Tibial nerve (tissue), 4 donors: ENCODE measurements at places on chromosomes 4 and X. TPM values are rescaled to one million over a fixed set of nuclear protein-coding genes. Genes with fewer than 3 reads are reported as not detected.

DNA sequence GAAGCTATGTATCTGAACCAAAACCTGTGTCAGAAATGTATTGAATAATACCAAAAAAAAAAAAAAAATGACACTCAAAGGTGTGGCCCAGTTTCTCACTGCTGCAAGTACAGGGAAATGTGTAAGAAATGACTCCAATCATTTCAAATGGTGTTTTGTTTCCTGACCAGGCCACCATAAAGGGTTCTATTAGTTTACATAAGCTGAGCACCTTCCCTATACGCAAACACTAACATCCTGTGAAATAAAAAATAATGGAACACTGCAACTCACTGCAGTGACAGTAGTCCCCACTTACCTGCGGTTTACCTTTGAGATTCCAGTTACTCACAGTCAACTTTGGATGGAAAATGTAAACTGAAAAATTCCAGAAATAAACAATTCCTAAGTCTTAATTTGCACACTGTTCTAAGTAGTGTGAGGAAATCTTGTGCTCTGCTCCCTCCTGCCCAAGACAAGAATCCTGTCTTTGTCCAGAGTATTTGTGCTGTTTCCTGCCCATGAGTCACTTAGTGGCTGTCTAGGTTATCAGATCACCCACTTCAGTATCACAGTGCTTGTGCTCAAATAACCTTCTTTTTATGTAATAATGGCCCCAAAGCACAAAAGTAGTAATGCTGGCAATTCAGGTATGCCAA lies 265.3 kb downstream of the RCHY1 start:
- H3K4me1 ChIP-seq: no peaks in the 10 kb centered on the region
- no peak overlapping the region for H3K27ac ChIP-seq
- no peaks in the 10 kb centered on the region for H3K36me3 ChIP-seq
- DNase-seq: no peak

DNA sequence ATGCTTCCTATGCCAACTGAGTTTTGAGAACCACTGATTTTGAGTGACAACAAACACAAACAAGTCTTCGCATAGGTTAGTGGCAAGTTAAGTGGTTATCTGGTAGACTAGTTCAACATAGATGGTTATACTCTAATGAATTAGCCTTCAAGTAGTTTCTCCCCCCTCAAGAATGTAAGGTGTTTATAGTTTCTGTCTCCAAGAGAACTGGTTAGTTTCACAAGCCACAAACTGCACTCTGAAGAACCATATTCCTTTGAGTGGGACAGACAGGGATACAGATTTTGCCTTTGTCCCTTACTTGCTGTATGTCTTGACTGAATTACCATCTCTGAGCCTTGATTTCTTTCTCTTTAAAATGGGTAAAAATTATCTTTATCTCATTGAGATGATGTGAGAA lies 41.5 kb downstream of the PASD1 start:
- no peaks in the 10 kb centered on the region for H3K27me3 ChIP-seq
- H3K4me1 ChIP-seq: no peaks in the 10 kb centered on the region
- H3K27ac ChIP-seq: no peak overlapping the region
- DNase-seq: no peak

DNA sequence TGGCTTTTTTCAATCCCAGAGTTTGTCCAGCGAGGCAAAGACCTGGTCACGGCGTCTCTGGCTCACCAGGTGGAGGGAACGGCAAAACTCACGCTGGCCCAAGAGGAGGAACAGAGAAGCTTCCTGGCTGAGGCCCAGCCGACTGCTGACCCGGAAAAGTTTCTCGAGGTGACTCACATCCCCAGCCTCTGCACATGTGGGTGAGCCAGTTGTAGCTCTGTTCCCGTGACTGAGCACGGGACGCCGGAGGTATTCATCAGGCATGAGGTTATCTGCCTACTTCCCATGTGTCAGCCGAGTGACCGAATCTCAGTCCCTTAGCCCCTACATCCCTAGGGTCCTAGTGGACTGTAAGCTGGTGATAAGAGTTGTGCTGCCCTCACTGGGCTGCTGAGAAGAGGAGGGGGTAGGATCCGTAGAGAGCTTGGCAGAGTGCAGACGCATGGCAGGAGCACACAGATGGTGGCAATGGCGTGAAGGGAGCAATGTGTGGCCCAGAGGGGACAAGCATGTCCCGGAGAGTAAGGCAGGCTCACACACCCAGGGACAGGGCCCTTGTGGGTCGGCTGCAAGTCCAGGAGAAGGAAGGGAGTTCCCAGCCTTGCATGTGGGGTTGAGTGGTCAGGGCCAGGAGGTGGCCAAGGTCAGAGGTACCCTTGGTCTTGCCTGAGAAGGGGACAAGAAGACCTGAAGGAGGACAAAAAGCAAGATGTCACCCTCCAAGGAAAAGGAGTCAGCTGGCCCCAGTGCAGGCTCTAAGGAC lies 42.9 kb downstream of the EVC start:
- no peaks in the 10 kb centered on the region for H3K27me3 ChIP-seq
- H3K4me3 ChIP-seq: no peak overlapping the region
- no peak overlapping the region for H3K27ac ChIP-seq

GRCh38 chr4:10694151-10694827 lies 9.7 kb upstream of the CLNK start:
- no peak for DNase-seq
- no peak overlapping the region for H3K4me3 ChIP-seq
- H3K4me1 ChIP-seq: no peaks in the 10 kb centered on the region

- no peaks in the 10 kb centered on the region for H3K4me1 ChIP-seq
- no peak overlapping the region for H3K4me3 ChIP-seq
- no peak overlapping the region for H3K27ac ChIP-seq
- H3K27me3 ChIP-seq: no peaks in the 10 kb centered on the region
- H3K36me3 ChIP-seq: no peaks in the 10 kb centered on the region
Observed at GRCh38 chr4:183455431-183456195, 11.2 kb downstream of the CDKN2AIP start.

DNA sequence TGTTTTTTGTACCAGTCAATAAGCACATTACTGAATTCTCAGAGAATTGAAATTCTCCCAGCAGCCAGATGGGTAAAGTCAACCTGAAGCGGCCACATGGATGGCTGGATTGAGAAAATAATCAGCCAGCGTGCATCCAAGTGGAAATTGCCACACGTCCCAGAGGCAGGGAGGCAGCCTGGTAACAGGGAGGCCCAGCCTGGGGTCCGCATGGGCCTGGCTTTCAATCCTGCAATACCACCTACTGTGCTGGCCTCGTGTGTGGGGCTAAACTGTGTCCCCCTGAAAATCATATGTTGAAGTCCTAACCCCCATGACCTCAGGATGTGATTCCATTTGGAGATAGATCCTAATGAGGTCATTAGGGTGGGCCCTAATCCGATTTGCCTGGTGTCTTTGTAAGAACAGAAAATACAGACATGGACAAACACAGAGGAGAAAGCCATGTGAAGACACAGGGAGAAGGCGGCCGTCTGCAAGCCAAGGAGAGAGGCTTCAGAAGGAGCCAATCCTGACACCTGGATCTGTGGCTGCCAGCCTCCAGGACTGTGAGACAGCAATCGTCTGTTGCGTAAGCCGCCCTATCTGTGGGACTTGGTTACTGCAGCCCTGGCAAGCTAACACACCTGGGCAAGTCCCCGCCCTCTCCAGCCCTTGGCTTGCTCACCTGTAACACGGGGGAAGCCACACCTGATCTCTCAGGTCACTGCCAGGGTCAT lies 90.3 kb downstream of the JAKMIP1 start:
- H3K36me3 ChIP-seq: no peaks in the 10 kb centered on the region
- no peak overlapping the region for H3K4me3 ChIP-seq
- no peak for DNase-seq
- H3K27ac ChIP-seq: no peak overlapping the region
- no peaks in the 10 kb centered on the region for H3K27me3 ChIP-seq
- no peaks in the 10 kb centered on the region for H3K4me1 ChIP-seq

GRCh38 chr4:60805500-60806313 lies 394.4 kb upstream of the ADGRL3 start:
- H3K4me3 ChIP-seq: no peak overlapping the region
- DNase-seq: no peak
- no peak overlapping the region for H3K27ac ChIP-seq
- no peaks in the 10 kb centered on the region for H3K27me3 ChIP-seq
- H3K4me1 ChIP-seq: no peaks in the 10 kb centered on the region

GRCh38 chr4:84235126-84235944 lies 263.8 kb downstream of the NKX6-1 start:
- no peaks in the 10 kb centered on the region for H3K36me3 ChIP-seq
- H3K4me3 ChIP-seq: no peak overlapping the region
- no peak for DNase-seq
- no peak overlapping the region for H3K27ac ChIP-seq
- no peaks in the 10 kb centered on the region for H3K4me1 ChIP-seq

GRCh38 chrX:17154001-17154400 lies 207.5 kb downstream of the REPS2 start:
- no peaks in the 10 kb centered on the region for H3K36me3 ChIP-seq
- no peaks in the 10 kb centered on the region for H3K27me3 ChIP-seq

- H3K4me3 ChIP-seq: no peak overlapping the region
- no peak for DNase-seq
- H3K36me3 ChIP-seq: peaks cover 3% of the 10 kb centered on the region
- peaks cover 7% of the 10 kb centered on the region for H3K4me1 ChIP-seq
Observed at GRCh38 chrX:13721371-13721770, 13.0 kb downstream of the TRAPPC2 start.

GRCh38 chr4:169025184-169025583 lies 15.1 kb upstream of the CBR4 start:
- no peak for DNase-seq
- no peak overlapping the region for H3K4me3 ChIP-seq
- no peaks in the 10 kb centered on the region for H3K36me3 ChIP-seq
- H3K27ac ChIP-seq: no peak overlapping the region
- no peaks in the 10 kb centered on the region for H3K27me3 ChIP-seq

GRCh38 chr4:1230316-1230715 lies 18.6 kb downstream of the CTBP1 start:
- peaks cover 36% of the 10 kb centered on the region for H3K4me1 ChIP-seq
- DNase-seq: no peak
- H3K4me3 ChIP-seq: no peak overlapping the region
- no peak overlapping the region for H3K27ac ChIP-seq

DNA sequence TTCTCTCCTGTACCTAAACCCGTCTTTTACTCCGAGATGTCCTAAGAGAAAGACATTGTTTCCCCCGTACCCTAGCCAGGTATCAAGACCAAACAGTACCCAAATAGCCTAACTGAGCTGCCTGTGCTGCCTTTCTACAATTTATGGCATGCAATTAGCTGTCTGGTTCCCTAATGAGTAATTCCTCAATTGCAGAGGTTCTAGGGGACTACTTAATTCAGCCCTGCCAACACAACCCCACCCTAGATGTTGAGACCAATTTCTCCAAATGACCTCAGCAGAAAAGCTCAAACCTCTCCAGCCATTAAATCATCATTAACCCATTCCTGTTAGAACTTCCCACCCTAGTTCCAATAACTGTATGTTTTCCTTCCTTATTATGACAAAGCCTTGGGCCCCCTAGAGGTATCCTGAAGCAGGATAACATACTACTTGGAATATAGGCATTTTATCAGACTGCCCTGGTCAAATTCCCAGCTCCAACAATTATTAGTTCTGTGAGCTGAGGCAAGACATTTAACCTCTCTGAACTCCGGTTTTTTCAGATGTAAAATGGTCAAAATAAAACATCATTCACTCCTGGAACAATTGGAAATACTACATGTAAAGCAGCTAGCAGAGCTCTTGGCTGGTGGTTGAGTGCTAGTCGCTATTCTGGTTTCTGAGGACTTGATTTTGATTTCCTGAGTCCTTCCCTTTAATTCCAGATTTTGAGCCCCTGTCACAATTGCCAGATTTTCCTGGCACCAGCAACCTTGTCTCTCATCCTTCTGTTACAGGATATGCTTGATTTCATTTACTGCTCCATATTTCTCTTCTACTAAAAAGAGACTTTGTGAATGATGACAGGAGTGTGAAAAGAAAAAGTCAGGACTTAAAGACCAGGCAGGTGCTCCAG lies 244.6 kb upstream of the TENM3 start:
- no peak for DNase-seq
- H3K4me1 ChIP-seq: no peaks in the 10 kb centered on the region

DNA sequence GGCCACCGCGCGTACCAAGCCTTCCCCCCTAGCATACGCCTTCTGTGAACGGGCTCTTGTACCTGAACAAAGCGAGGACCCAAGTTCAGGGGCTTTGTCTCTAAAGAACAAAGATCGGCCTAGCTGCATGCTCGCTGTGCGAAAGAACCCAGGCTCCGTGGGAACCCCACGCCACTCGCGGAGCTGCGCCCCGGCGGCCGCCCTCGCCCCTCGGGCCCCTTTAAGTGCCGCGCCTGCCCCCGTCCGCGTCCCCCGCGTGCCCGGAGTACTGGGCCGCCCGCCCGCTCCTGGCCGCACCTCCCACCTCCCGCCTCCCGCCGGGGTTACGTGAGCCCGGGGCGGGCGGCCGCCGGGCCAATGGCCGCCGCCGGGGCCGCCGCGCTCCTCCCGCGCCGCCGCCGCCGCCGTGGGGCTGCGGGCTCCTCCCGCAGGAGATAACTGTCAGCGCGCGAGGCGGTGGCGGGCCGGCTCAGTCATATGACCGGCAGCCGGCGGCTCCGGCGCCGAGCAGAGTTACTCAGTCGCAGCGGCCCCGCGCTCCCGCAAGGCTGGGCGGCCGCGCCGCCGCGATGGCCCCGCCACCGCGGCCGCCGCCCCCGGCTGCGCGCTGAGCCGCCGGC lies at the start of gene FNIP2:
FNIP2 (plus strand) TSS at position 472 of the 620 bp plus-strand sequence. CDS start 187 bp downstream, outside the sequence.
- no peaks in the 10 kb centered on the region for H3K4me1 ChIP-seq
- peak; percentile 61 for DNase-seq
- no peaks in the 10 kb centered on the region for H3K36me3 ChIP-seq
- peak within 1 kb of the TSS; percentile 97 for H3K27ac ChIP-seq
- H3K4me3 ChIP-seq: peak within 1 kb of the TSS; percentile 88

DNA sequence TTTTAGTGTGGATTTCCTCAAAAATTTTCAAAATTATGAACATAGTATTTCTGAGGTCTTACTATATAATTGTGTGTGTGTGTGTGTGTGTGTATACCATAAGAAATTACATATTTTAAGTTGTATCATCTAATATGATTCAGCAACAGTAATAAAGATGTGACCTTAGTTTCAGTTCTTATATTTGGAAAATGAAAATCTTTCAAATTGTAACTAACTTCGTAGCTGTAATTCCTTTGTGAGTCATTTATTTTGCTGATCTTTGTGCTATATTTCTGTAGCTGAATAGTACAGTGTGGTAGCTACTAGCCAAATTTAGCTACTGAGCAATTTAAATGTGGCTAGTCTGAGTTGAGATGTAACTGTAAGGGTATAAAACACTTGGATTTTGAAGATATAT lies 116.4 kb downstream of the RAP1GDS1 start:
- no peak overlapping the region for H3K4me3 ChIP-seq
- H3K27me3 ChIP-seq: no peaks in the 10 kb centered on the region
- H3K27ac ChIP-seq: no peak overlapping the region
- peaks cover 17% of the 10 kb centered on the region for H3K36me3 ChIP-seq

DNA sequence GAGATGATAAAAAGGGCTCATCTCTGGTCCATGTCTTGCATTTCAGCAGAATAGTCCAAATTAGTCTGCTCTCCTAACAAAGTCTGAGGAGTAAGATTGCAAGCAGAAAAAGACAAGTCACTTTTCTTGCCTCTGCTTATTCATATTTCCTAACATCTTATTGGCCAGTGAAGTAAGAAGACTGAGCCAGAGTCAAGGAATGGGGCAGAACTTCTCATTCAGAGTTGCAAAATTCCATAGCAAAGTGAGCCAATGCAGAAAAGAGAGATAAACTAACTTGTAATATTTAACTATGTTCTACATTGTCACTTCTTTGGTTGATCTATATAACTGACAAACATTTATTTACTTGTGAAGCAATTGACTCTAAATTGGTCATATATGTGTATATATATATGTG lies 2304.0 kb downstream of the ARAP2 start:
- no peaks in the 10 kb centered on the region for H3K36me3 ChIP-seq
- no peaks in the 10 kb centered on the region for H3K4me1 ChIP-seq
- DNase-seq: no peak
- H3K27me3 ChIP-seq: no peaks in the 10 kb centered on the region
- no peak overlapping the region for H3K27ac ChIP-seq

PLS3 gene
- total RNA-seq: 60.9 TPM

ARHGAP24 gene
- total RNA-seq: 68.7 TPM

COX7B2 gene
- total RNA-seq: not detected

GAGE13 gene
- not detected for total RNA-seq

CTAG1B gene
- not detected for total RNA-seq

CASP3 gene
- 9.6 TPM for total RNA-seq

RHOH gene
- 0.98 TPM for total RNA-seq
